Stimulated activated CD8-positive, alpha-beta memory T cell treated with anti-CD3 and anti-CD28 coated beads, Interleukin-4, amount 100 ng/mL, for 4 hours (primary cell): ENCODE measurements at places on chromosomes 2 and 18.

DNA sequence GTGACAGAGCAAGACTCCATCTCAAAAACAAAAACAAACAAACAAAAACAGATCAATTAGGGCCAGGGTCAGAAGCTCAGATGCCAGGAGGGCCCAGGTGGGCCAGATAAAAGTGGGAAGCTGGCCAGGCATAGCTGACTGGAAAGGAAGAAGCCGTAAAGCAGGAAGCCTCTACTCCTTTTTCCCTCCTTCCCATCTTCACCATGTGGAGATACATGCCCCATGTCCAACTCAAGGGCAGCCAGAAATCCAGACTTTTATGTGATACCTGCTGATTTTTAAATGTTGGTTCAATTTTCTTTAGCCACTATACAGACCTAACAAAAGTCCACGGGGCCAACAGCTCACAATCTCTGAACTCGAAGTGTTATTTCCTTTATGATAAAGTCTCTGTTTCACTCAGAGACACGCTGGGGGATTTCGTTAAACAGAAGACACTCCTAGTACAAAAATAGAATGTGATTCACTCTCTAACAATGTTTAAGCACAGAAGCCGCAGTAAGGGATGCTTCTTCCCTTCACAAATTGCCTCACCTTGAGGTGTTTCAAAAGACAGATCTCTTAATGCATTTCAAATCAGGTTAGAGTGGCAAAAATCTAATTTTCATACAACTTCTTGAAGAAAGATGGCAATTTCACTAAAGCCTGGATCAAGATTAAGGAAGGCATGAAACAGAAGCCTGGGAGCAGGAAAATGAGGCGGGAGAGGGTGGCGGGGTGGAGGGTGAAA lies 14.0 kb downstream of the TMEM247 start:
- DNase-seq, result no peak

DNA sequence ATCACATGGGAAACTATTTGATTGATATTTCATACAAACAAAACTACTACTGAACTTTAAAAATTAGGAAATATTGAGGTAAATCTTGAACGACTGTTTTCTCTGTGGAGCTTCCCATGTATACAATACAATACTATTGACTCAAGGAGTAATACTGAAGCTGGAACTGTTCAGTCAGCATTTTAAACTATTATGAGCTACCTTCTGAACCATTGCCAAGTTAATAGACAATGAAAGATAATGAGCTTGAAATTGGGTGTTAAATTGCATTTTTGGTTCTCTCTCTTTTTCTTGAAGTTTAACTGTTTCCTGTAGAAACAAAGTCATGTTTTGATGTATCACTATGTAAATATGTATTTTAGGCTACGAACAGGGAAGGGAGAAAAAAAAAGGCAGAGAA lies 569.2 kb downstream of the ZEB2 start:
- DNase-seq, result no peak

- no peak for DNase-seq
These were observed 2.1 kb upstream of the EPHA4 start for GRCh38 chr2:221574231-221574570.

GRCh38 chr2:71602115-71602495 lies 148.7 kb downstream of the DYSF start:
- DNase-seq, result no peak

- DNase-seq, result no peak
These were observed 297.1 kb downstream of the AGPS start for GRCh38 chr2:177689623-177690022.

GRCh38 chr2:234412726-234413125 lies 84.2 kb downstream of the ARL4C start:
- no peak for DNase-seq

- DNase-seq, result no peak
These were observed 116.7 kb downstream of the CTIF start for GRCh38 chr18:48655508-48655907.

- no peak for DNase-seq
These were observed 342.1 kb downstream of the PLCL1 start for GRCh38 chr2:198146346-198146940.

DNA sequence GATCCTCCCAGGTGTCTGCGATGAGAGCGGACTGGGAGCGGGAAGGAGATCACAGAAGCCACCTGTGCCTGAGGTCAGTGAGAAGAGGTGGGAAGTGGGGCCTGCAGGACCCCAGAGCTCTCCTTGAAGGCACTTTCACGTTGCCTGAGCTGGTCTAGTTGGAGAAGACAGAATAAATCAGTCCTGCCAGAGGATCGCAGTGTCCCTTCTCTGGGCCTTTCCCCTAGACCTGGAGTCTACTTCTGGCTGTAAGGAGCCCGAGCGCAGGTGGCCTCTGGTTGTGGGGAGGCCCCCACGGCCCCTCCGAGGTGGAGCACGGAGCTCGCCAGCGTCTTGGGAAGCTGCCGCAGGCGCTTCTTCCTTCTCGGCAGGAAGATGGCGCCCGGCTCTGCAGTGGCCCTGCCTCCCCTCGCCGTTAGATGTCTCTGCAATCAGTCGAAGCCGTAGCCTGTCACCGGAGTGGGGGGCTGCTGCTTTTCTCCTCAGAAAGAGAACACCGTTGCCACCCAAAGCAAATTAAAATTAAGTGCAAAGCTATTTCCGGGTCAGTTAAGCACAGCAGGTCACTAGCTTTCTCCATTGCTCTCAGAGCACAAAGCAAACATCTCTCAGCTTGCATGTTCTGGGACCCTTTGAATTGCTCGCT lies 212.0 kb upstream of the MYT1L start:
- no peak for DNase-seq

DNA sequence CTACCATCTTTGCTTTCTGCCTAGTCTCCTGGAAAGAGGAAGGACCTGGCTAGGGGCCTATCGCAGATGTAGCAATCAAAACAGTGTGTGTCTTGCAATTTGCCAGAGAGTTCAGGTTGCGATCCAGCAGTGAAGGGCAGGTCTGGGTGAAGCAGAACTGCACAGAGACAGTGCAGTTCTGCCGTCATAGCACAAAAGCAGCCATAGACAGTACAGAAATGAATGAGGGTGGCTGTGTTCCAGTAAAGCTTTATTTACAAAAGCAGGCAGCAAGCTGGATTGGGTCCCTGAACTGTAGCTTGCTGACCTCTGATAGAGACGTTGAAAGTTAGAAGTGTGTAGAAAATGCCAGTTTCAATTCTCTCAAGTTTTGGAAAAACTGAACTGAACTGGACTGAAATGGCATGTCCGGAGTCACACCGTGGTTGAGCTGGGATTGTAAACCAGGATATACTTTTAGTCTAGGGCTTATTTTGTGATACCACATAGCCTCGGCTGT lies 186.8 kb downstream of the LTBP1 start:
- DNase-seq, result no peak

DNA sequence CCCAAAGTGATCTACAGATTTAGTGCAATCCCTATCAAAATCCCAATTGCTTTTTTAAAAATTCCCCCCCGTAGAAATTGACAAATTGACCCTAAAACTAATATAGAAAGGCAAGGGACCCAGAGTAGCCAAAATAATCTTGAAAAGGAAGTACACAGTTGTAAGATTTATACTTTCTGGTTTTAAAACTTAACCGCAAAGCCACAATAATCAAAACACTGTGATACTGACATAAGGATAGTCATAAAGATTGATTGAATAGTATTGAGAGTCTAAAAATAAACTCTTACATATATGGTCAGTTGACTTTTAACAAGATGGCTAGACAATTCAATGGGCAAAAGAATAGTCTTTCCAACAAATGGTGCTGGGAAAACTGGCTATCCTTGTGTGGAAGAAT lies 58.7 kb upstream of the GAREM2 start:
- DNase-seq, result no peak

- DNase-seq, result no peak
These were observed 21.2 kb upstream of the PMAIP1 start for GRCh38 chr18:59878644-59879043.

- DNase-seq, result no peak
These were observed 17.5 kb upstream of the DSG3 start for GRCh38 chr18:31430072-31430471.

DNA sequence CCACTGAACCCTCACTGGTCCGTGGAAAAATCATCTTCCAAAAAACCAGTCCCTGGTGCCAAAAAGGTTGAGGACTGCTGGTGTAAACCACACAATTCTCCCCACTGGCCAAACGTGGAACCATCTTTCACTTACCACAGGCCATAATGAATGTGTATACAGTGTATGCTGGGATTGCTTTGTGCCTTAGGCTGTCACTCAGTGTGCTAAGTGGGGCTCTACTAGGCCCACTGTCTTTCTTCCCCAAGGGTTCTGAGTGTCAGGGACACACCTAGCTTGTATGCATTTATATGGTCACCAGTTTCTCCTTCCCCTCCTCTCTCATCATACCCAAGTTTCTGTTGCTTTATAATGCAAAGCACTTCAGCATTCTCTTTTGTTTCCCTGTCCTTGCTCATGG lies 27.2 kb downstream of the SCYGR8 start:
- DNase-seq, result no peak

DNA sequence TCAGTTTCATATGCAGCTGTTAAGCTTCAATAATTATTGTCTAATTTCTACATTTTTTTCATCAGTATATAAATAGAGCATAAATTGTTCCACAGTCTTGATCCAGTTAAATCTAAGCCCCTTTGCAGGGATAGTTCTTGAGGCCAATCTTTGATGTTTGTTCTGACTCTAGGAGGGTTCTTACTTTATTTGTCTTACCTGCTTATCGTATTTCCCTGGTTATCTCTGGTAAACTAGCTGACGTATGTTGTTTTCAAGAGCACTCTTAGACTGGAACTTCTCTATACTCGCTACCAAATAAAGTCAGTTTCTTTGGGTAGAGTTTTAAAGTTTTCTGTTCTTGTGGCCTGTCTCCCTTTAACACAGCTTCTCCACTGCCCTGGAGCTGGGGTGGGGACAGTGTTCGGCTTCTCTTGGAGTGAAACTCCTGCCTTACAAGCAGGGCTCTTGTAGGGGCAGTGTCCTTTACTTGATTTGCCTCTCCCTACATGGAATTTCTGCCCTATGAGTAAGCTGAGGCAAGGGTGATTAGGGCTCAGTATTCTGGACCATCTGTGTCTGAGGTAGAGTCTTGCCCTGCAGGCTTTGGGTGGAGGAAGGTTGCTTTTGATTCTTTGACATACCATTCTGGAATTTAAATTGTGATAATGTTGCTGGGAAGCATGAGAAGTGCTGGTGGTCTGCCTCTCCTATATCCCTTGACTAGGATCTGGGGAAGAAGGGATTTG lies 90.3 kb downstream of the PTPN4 start:
- no peak for DNase-seq

DNA sequence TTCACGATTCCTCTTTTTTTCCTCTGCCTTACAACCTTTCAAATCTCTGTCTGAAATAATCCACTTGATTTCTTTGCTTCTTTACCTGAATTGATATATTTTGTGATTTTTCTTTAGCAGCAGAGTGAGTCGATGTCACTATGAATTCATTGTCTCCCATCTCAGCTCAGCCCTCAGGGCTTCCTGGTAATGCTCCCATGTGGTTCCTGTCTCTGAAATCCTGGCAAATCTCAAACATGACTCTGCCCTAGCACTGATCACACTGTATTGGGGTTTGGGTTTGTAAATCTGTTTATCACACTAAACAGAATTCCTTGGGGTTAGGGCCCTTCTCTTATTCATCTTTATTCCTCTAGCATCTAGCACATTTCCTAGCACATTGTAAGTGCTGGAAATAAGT lies 43.0 kb upstream of the MSTN start:
- DNase-seq, result no peak

DNA sequence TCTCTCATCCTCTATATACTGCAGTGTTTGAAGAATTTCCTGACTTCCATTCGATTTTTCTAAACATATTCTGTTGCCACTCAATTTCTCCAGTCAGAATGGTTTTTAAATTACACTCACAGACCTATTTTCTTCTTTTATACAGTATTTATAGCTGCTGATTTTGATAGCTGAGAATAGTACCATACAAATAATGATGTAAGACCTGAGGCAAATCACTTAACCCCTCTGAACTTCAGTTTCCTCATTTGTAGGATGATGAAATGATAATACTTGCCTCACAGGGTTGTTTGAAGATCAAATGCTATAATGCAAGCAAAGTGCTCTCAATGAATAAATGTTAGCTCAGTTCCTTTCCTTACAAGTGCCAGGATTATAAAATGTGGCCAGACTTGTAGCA lies 241.8 kb downstream of the CPS1 start:
- no peak for DNase-seq

GRCh38 chr18:3162181-3162580 lies 57.6 kb downstream of the MYOM1 start:
- DNase-seq, result no peak

- DNase-seq, result no peak
These were observed 305.8 kb upstream of the HNMT start for GRCh38 chr2:137658433-137658832.

DNA sequence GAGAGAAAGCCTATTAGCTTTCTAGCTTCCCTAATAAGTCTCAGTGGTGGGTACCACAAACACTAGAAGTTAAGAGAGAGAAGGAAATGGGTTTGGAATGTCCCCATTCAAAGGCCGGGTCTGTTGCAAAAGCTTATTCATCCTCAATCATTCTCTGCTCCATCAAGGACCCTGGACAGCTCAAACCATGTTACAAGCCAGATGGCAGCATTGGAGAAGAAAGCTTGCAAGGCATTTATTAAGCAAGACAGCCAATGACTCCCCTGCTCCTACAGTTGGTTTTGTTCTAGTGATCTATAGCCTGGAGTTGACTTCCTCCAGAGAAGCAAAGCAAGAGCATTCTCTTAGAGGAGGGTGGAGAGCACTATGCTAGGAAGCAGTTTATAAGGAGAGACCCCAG lies 86.9 kb upstream of the LMAN1 start:
- no peak for DNase-seq

DNA sequence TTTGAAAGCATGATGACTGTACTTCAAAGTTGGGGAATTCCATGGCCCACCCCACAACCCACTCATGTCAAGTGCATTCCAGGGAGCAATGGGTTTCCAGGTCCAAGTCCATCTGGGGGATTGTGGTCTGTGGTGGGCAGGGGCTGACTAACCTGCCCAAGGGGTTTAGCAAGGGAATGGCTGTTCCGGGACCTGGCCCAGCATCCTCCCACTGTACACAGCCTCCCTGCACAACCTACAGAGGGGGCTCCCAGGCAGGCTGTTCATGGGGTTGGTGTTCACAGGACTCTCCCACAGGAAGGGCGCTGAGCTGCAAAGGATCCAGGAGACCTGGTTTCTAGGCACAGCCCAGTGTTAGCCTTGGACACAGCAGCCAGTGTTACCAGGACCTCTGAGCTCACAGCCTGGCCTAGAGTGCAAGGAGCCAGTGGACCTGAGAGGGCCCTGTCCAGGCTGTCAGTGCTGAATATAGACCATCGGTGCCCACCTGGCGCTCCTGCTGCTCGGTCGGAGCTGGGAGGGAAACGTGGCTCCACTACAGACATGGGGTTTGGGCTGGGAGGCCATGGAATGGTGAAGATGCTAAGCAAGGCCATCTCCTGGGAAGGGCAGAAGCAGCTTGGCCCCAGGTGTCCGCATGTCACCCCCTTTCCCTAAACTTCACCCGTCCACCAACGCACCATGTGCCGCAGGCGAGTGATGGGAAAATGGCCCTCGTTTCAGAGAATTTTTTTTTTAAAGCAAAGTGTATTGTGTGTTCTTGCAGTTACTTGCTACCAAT lies 317.2 kb downstream of the GBX2 start:
- no peak for DNase-seq
